ENCODE measurements at places on chromosomes 4 and X.
A peak's percentile ranks its signal among the peaks of the same experiment; 100 is the strongest.

DNA sequence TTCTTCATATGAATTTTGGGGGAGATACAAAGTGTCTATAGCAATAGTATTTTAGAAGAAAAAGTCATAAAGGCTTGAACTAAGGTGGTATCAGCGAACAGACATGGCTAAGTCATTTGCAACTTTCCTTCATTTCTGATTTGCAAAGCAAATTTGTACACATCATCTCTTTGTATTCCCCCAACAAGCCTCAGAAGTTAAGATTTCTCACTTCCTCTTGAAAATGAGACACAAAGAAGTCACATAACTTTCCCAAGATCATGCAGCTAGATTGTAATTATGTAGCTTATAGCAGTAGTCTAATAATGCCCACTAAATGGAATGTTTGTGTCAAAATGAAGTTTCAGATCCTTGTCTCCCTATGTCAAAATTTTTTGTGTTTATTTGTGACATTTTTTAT, 709.8 kb upstream of the HS3ST1 start:
- no peak for DNase-seq

GRCh38 chr4:159950707-159951106, 847.8 kb downstream of the RAPGEF2 start:
- DNase-seq = no peak

DNA sequence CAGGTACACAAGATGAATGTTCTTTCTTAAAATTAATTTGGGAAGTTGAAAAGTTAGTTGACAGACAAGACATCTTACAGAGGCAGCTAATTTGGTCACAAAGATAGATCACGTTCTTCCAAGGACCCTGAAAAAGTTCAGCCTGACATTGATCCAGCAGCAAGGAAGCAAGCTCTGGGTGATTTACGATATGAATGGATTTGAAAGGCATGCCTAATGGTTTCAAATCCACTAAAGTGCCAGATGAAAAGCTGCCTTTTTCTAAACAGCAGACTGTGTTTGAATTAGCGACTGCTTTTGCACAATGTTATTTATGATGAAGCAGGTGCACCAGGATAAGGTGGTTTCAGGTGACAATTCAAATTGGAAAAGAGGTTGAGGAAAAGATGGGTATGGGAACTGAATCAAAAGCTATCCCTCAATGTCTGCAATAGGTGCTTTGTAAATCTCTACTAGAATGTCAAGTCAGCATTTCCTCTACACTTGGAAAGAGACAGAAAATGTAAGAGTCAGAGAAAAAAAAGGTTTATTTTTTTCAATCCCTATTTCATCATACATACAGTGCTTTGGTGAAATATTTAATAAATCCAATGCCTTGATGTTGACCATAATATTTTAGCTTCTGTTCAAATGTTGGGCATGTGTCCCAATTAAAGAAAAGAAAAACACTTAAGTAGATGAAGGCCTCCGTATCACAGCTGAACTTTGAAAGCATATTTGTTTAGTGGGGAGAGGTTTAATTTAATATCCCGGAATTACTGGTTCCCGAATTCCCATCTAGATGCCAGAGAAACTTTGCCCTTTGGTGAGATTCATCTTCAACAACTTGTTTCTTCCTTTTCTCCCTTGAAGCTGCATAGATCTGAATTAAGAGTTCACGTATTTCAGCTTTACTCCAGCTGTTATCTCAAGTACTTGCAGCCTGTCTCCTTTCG, 6.0 kb downstream of the RASGEF1B start:
- DNase-seq = no peak

- DNase-seq = peak; percentile 90
Measured at GRCh38 chr4:155889031-155889793, 14.3 kb upstream of the TDO2 start.

DNA sequence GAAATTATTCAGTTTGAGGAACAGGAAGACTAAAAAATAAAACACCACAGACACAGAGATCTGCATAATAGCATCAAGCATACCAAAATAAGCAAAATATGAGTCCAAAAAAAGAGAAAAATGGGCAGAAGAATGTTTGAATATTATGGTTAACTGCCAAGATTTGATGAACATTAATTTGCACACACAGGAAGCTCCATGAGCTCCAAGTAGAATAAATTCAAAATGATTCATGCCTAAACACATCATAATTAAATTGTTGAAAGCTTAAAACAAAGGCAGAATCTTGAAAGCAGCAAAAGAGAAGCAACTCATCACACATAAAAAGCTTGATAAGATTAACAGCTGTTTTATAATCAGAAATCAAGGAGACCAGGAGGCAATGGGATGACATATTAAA, 156.6 kb upstream of the ARSJ start:
- DNase-seq = peak; percentile 69

GRCh38 chrX:30533266-30533665, 44.3 kb downstream of the TASL start:
- peak; percentile 11 for DNase-seq

GRCh38 chrX:21373637-21374162, 518 bp upstream of the CNKSR2 start:
- DNase-seq = no peak

- DNase-seq = no peak
Measured at GRCh38 chrX:42495139-42495538, 282.8 kb downstream of the PPP1R2C start.

GRCh38 chrX:48648336-48648751, 35.3 kb upstream of the WAS start:
- peak; percentile 33 for DNase-seq

DNA sequence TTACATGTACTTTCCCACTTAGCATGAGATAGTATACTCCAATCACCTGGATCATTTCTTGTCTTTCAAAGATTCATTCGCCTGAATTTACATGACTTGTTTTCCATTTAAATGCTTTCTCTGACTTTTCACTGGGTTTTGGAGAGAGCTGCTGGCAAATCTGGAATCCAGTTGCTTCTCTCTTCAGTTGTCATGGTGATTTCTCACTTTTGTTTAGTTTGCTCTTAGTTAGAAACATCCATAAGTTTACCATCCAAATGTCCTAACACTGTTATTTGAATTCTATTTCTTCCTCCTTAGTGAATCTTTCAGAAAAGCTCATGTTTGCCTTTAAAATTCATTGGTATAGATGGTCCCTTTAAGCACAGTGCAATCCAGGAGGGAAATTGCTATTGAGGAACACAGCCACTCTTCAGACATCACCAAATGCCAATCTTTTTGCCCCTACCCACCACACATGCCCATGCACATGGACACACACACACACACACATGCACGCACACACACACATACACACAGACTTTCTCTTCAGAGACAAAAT, 51.7 kb downstream of the REELD1 start:
- no peak for DNase-seq
